Activated gamma-delta T cell treated with anti-CD3 and anti-CD28 coated beads, Interleukin-2, amount 50 U/mL, for 16 hours (primary cell): ENCODE measurements at places on chromosomes 7 and 10.

GRCh38 chr10:11798845-11799735 is 24.1 kb upstream of the PROSER2 start:
- DNase-seq, result no peak

DNA sequence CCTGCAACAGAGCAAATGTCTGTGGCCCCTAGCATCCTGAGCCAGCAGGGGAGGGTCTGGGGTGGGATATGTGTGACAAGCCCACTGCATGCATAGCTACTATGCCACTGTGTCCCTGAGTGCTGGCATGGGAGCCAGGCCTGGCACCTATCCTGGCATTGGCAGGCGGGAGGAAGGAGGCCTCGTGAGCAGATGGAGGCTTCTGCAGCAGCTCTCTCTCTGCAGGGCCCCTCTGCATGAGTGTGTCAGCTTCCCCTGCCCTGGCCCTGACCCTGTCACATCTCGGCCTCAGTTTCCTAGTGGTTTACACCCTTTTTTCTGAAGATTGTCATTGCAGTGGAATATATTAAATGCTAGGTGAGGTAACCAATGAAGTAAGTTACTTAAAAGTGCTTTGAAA is 13.1 kb upstream of the IMPDH1 start:
- no peak for DNase-seq

GRCh38 chr10:99850767-99851340 is 68.4 kb downstream of the ABCC2 start:
- DNase-seq, result no peak

DNA sequence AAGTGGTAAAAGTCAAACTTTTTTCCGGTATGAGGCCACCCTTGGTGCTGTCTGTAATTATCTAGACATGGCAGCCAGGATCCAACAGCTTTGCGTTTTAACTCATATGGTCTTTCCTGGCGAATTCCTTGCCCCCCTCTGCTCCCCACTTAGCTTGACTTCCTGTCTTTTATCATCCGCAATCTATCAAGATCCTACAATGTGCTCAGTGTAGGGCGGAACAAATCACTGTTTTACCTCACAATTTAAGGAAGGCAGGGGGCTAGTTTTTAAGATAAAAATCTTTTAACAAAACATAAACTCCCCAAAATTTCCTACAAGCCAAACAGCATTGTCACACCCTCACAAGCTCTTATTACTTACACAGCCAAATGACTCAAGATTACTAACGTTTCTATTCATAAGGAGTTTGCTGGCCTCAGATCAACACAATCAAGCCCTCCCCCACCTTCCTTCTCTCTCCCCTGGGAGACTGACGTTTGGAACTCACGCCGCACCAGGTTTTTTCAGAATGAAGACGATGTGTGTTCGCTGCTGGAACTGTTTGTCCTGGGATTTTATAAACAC is 1.3 kb upstream of the CDK14 start:
- no peak for DNase-seq

DNA sequence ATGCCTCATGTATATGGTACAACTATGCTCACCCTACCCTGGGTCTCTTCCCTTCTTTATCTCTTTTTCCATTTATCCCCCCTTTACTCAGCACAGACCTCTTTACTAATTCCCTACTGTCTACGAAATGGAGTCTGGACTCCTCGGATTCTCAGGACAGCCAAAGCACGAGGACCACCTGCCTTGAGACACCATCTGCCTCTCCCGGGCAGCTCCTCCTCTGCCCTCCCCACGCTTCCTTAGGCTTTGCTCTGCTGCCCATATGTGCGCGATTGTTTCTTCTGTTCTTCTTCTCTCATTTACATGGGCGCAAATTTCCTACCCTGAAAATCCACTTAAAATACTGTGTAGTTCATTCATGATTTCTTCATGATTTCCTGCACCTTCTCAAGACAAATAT is 62.7 kb upstream of the STK17A start:
- DNase-seq, result no peak

DNA sequence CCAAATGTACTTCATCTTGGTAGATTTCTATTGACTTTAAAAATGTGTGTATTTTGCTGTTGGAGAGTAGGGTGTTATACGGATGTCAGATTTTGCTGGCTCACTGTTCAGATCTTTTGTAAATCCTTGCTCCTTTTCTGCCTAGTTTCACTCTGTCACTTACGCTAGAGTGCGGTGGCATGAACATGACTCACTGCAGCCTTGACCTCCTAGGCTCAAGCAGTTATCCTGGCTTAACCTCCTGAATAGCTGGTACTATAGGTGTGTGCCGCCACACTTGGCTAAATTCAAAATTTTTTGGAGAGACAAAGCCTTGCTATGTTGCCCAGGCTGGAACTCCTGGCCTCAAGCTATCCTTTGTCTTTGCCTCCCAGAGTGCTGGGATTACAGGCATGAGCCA is 29.4 kb downstream of the BMS1 start:
- no peak for DNase-seq

DNA sequence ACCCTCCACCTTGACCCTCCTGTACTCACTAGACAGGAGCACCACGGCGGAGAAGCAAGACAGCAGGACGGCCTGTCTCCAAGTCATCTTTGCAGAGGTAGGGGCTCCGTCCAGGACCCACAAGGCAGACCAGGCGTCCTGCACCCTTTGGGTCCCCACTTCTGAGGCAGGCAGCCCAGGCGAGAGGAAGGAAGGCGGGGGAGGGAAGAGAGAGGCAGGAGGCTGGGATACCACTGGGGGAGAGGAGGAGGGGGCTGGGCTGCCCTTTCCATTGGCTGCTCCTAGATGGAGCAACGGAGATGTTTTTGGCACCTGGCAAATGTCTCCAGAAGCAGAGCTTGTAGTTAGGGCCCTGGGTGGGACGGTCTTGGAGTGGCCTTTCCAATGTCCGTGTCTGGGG is at the start of gene UCMA:
Gene UCMA (minus strand): TSS at position 203 of the 400 bp plus-strand sequence. CDS start 116 bp downstream, at position 87.
- no peak for DNase-seq

GRCh38 chr7:27779873-27780272 is 39.9 kb downstream of the TAX1BP1 start:
- DNase-seq, result no peak

DNA sequence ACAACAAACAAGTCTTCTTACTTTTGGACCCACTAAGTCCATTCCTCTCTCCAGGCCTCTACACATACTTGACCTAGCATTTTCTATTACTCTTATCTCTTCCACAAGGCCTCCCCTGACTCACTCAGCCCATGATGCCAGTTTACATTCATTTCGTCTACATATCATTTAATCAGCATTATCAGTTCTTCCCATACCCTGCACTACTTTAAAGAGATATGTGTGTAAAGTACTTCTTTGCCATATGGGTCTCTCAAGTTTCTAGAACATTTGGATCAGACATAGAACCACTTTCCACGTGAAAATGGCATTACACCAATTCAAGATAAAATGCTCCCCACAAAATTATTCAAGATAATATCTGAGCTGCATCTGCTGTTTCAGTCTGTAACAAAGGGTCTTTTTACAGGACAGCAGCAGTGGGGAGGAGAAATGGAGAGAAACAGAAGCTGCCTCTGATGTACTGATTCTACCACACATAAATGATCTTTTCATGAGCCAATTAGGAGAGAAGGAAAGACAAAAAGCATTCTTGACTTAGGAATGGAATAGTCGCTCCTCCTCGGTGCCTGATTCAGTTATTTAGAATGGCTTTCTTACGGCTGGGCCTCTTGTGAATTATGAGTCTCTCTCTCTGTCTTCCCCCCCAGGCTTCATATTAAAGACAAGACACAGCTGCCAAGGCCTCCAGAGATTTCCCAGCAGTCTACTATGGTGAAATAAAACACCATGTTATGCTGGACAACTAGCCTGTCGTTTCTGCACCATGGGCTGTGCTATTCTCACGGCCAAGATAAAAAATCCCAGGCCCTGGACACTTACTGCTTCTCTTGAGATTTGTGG is 46.9 kb upstream of the SEPTIN7 start:
- no peak for DNase-seq
